Left renal cortex interstitium (tissue), 4 donors: ENCODE measurements at places on chromosomes 6 and 20. TPM values are rescaled to one million over a fixed set of nuclear protein-coding genes. Genes with fewer than 3 reads are reported as not detected.

ADGRF1 gene
- polyA plus RNA-seq: 53.7 TPM

TGM3 gene
- polyA plus RNA-seq: 0.54 TPM

CDH4 gene
- 6.9 TPM for polyA plus RNA-seq

ZHX3 gene
- polyA plus RNA-seq: 28.1 TPM

IL17A gene
- polyA plus RNA-seq: not detected

HEY2 gene
- 7.0 TPM for polyA plus RNA-seq

GCNT2 gene
- 17.0 TPM for polyA plus RNA-seq

SLA2 gene
- polyA plus RNA-seq: 0.37 TPM

ADGRB3 gene
- polyA plus RNA-seq: 4.3 TPM

SEC23B gene
- polyA plus RNA-seq: 69.9 TPM

PRPH2 gene
- polyA plus RNA-seq: 3.4 TPM

MCHR2 gene
- not detected for polyA plus RNA-seq

HLA-G gene
- polyA plus RNA-seq: 10.2 TPM

BNIP5 gene
- polyA plus RNA-seq: 0.30 TPM

DIDO1 gene
- 59.4 TPM for polyA plus RNA-seq

PLAGL1 gene
- polyA plus RNA-seq: 119 TPM

SEMG1 gene
- polyA plus RNA-seq: not detected

POU5F1 gene
- polyA plus RNA-seq: 1.8 TPM

LIME1 gene
- 3.4 TPM for polyA plus RNA-seq

HCK gene
- 2.5 TPM for polyA plus RNA-seq

SSTR4 gene
- 0.10 TPM for polyA plus RNA-seq

PRSS35 gene
- 45.3 TPM for polyA plus RNA-seq

GGTLC1 gene
- polyA plus RNA-seq: not detected

MYB gene
- 4.3 TPM for polyA plus RNA-seq

OR2J1 gene
- not detected for polyA plus RNA-seq

HSPA12B gene
- 17.0 TPM for polyA plus RNA-seq
